Activated naive CD4-positive, alpha-beta T cell (primary cell): ENCODE measurements at places on chromosomes 2 and 18.
A peak's percentile ranks its signal among the peaks of the same experiment; 100 is the strongest.

DNA sequence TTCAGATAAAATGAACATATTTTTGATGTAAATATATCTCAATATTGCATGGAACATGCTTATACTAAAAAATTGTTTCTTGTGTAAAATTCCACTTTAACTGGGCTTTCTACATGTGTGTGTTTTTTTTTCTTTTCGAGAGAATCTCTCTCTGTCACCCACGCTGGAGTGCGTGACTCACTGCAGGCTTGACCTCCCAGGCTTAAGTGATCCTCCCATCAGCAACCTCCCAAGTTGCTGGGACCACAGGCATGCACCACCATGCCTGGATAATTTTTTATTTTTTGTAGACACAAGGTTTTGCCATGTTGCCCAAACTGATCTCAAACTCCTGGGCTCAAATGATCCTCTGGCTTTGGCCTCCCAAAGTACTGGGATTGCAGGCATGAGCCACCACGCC lies 254.6 kb downstream of the LOXHD1 start:
- no peak for DNase-seq

- DNase-seq, result no peak
Measured at GRCh38 chr2:66698576-66699239, 263.8 kb downstream of the MEIS1 start.

- DNase-seq, result no peak
Measured at GRCh38 chr2:109582928-109583895, 30.6 kb downstream of the SEPTIN10 start.

DNA sequence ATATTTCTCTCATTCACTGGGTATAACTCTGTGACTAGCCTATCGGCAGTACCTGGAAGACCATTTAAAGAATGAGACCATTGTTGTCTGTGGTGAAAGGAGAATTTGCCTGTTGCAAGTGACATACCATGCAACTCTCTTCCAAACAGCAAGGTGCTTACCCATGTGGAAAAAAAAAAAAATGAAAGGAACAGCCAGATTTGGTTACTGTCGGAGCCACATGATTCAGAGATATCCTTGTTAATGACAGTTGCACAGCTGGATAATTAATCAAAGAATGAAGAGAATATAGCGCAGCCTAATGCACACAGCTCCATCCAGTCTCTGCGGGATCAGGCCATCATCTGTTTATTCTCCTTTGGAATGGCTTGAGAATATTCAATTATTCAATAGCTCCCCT lies 141.8 kb downstream of the HRH4 start:
- no peak for DNase-seq

DNA sequence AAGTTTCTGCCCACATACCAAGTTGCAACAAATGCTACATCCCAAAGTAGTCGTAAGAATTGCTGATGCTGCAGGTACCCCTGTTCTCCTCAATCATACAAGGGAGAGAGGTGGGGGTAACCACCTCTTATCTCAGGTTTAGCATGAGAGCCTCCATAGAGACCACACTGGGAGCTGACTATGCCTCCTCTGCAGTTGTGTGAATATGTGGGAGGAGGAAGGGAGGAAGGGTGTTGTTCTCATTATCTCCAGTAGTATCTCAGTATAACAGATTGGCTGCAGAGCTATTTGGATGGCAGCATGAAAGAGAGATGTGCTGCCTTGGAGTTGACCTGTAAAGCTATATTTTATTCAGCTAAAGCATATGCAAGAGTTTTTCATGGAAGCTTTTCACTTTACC lies 690.7 kb downstream of the KCNJ3 start:
- no peak for DNase-seq

GRCh38 chr2:33212151-33212550 lies 264.3 kb upstream of the RASGRP3 start:
- DNase-seq, result no peak

GRCh38 chr2:210442878-210443277 lies 33.7 kb downstream of the LANCL1 start:
- DNase-seq, result no peak

- DNase-seq, result no peak
Measured at GRCh38 chr2:8229546-8229986, 452.3 kb upstream of the ID2 start.

- no peak for DNase-seq
Measured at GRCh38 chr2:160334028-160334741, 134.1 kb upstream of the ITGB6 start.

DNA sequence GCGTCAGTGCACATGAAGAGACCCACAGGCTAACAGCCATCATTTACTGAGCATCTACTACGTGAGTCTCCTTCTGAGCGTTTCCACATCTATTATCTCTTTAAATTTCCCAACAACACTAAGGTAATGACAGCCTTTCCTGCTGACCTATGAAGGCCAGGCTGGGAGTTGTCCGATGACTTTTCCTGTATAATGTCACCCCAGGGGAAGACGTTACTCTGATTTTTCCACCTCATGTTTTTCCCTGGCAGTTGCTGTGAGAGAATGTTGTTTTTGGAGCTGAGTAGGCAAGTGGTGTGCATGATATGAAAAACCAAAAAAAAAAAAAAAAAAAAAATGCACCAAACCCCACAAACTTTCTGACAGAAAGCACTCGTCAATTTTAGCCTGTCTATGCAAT lies 207.6 kb downstream of the SLC8A1 start:
- DNase-seq, result no peak

DNA sequence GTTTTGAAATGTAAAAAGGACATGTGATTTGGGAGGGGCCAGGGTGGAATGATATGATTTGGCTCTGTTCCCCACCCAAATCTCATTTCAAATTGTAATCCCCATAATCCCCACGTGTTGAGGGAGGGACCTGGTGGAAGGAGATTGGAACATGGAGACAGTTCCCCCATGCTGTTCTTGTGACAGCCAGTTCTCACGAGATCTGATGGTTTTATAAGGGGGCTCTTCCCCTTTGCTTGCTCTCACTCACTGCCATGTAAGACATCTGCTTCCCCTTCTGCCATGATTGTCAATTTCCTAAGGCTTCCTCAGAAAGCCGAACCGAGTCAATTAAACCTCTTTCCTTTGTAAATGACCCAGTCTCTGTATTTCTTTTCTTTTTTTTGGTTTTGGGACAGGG lies 39.2 kb downstream of the FECH start:
- no peak for DNase-seq

- peak; percentile 33 for DNase-seq
Measured at GRCh38 chr2:157777427-157777826, 98.7 kb downstream of the ACVR1 start.

DNA sequence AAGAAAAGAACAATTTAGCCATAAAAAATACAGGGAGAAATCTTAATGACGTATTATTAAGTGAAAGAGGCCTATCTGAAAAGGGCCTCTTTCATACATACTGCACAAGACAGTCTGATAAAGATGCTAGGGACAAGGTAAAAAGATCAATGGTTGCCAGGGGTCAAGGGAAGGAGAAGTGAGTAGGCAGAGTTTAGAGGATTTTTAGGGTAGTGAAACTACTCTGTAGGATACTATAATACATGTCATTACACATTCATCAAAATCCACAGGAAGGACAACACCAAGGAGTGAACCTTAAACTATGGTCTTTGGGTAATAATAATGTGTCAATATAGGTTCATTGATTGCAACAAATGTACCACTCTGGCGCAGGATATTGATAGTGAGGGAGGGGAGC lies 289.3 kb downstream of the FSIP2 start:
- DNase-seq, result no peak

GRCh38 chr2:101892377-101892776 lies 99.4 kb upstream of the IL1R2 start:
- DNase-seq, result no peak

DNA sequence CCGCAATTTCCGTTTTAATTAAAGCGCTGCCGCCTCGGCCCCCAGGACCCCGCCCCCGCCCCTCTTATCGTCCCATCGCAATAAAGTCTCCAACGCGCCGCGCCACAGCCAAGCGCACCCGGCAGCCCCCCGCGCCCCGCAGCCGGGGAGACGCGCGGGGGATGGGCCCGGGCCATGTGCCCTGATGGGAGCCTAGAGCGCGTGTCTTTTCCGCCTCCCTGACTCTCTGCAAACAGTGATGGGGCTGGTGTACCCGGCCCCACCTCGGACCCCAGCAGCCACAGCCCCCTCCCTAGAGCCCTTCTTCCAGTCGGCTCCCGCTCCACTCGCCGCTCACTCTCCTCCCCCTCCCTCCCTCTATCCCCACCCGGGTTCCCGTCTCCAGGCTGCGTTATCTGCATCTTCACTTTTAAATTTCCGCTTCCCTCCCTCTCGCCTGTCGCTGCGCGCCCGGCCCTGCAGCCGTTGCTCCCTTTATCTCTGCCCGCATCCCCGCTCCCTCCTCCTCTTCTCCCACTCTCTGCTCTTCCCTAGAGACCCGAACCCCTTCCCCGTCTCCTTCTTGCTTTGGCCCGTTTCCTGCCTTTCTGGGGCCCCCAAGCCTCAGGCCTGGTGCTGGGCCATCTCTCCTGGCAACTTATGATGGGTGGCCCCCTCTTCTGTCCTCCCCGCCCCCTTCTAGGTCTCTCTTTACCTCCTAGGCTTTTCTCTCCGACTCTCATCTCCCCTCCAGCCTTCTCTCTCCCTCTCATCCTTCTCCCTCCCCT lies 524 bp upstream of the FEV start:
- no peak for DNase-seq

DNA sequence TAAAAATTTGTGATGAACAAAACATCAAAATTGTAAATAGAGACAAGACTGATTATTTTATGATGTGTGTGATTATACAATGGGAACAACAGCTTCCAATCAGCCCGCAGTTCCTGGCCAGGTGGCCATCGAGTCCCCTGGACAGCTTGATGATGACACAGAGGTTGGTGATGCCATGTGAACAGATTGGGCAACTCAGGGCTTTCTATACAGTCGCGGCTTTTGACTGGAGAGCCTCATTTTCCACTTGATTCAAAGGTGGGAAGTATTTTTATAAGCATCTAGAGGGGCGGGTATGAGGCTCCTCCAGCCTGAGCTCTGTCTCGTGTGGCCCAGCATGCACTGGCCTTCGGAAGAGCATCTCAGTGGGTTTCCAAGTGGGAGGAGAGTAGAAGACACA lies 14.9 kb upstream of the HPCAL1 start:
- no peak for DNase-seq

DNA sequence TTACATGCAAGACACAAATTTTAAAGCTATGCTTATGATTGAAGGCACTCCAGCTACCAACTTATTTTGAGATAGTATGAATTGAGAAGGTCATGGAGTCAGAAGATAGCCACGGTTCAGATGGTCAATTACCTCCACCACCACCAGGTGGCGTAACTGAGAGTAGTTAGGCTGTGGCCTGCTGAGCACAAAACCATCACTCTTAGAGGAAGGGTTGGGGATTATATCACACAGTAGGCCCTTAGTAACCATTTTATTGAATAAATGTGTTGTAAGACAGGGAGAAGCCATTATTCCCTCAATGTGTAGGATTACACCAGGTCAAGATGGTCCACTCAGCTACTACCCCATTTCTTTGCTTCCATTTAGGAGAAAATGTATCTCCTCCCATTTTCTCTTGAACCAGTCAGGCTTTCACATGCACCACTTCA lies 18.8 kb downstream of the KLHL41 start:
- peak; percentile 13 for DNase-seq

GRCh38 chr2:195608768-195609454 lies 48.1 kb upstream of the SLC39A10 start:
- no peak for DNase-seq

DNA sequence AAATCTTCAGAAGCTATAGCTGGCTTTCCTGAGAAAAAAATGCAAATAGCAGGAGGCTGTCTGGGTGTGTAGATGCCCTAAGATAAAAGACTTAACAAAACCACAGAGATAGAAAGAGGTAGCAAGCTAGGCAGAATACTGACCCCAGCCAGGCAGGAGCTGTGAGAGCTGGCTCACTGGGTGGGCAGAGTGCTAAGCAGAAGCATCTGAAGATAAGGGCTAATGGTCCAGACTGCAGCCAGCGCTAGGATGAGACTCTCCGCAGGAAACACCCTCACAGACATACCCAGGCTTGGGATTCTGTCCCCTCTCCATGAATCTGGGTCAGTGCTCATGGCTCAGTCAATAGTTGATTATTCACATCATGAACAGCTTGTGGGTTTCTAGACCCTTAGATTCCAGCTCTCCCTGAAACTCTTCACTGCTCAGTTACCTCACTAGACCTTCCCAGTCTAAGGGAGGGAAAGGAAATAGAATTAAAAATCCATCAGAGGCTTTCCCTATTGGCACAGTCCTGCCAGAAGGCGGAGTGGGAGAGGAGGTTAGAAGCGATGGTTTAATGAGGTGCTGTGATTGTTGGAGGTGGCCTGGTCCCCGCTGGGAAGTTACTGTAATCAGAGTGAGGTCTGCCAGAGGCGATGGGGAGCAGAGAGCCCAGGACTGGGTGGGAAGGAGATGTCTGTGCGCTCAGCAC lies 21.4 kb upstream of the CCBE1 start:
- no peak for DNase-seq

GRCh38 chr2:203340791-203341487 lies 12.7 kb downstream of the ABI2 start:
- DNase-seq, result no peak

- DNase-seq, result no peak
Measured at GRCh38 chr18:77298172-77298571, 48.5 kb downstream of the GALR1 start.

GRCh38 chr2:84938194-84938879 lies 32.6 kb upstream of the KCMF1 start:
- DNase-seq, result no peak

GRCh38 chr2:107700073-107700472 lies 126.6 kb upstream of the RGPD4 start:
- no peak for DNase-seq

DNA sequence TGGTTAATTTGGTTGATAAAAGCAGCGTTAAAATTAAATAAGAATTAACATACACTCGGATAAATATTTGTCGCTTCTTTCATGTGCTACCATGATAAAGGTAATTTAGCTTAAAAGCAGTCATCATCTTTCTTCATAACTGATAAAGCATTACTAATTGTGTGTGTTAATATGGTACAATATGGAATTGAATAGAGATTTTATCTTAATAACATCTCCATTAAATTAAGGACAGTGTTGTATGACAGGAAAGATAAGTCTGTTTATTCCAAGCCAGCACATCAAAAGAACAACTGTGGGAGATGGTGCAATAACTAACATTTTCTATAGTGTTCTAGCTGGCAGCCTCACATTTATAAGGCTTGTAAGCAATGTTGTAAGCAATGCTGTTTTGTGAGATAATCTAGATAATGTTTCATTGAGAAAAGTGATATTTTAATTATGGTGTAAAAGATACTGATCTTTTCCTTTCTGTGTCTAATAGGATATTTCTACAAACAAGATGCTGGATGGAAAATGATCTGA lies 64.4 kb upstream of the AFF3 start:
- DNase-seq, result no peak

- DNase-seq, result no peak
Measured at GRCh38 chr2:64439194-64439593, 14.8 kb upstream of the LGALSL start.

- DNase-seq, result no peak
Measured at GRCh38 chr2:58517881-58518280, 276.8 kb upstream of the FANCL start.

- no peak for DNase-seq
Measured at GRCh38 chr18:44520981-44521667, 159.6 kb upstream of the SETBP1 start.

GRCh38 chr18:49006641-49007454 lies 56.1 kb upstream of the SMAD7 start:
- DNase-seq, result no peak

GRCh38 chr18:36757081-36757480 lies 71.7 kb downstream of the TPGS2 start:
- no peak for DNase-seq

- no peak for DNase-seq
Measured at GRCh38 chr2:27897717-27898116, 7.2 kb downstream of the BABAM2 start.
